NCI-H748 treated with DMSO at 0.1 percent for 48 hours (cell line): ENCODE measurements at places on chromosomes 12 and 14.
A peak's percentile ranks its signal among the peaks of the same experiment; 100 is the strongest.

- peak; percentile 11 for DNase-seq
Measured at GRCh38 chr12:94545935-94546771, 86.5 kb upstream of the CEP83 start.

- peak; percentile 48 for DNase-seq
Measured at GRCh38 chr14:33848706-33849454, 102.0 kb downstream of the EGLN3 start.

DNA sequence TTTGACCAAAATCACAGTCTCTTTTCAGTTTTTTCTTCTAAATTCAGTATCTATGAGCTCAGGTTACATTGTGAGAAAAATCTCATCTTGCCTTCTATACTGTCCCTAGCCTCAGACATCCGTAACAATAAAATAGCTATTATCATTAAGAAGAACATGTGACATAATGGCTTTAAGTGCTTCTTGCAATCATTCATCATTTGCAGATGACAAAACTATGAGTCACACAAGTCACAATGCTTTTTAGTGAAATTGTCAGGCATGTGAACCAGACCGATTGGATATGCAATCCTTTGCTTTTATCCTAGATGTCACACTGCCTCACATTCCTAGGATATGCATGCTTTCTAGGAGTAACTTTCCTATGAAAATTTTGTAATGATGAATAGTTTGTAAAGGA lies 313.1 kb downstream of the SLC6A15 start:
- peak; percentile 51 for DNase-seq

DNA sequence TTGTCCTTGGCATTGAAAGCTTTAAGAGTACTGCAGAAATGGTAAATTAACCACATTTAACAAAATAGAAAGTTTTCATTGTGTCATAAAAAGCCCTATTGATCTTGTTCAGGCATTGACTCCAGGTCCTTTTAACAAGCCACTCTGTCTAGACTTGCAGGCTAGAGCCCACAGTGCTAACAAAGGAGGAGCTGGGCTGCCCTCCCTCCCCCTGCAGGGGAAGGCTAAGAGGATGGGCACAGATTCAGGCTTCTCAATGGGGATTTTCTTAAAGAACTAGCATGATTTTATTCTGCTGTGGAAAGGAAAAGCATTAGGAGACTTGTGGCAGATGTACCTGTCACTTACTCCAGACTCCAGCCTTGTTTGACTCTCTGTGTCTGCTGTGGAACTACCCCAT lies 463.6 kb downstream of the NRXN3 start:
- DNase-seq, result no peak

DNA sequence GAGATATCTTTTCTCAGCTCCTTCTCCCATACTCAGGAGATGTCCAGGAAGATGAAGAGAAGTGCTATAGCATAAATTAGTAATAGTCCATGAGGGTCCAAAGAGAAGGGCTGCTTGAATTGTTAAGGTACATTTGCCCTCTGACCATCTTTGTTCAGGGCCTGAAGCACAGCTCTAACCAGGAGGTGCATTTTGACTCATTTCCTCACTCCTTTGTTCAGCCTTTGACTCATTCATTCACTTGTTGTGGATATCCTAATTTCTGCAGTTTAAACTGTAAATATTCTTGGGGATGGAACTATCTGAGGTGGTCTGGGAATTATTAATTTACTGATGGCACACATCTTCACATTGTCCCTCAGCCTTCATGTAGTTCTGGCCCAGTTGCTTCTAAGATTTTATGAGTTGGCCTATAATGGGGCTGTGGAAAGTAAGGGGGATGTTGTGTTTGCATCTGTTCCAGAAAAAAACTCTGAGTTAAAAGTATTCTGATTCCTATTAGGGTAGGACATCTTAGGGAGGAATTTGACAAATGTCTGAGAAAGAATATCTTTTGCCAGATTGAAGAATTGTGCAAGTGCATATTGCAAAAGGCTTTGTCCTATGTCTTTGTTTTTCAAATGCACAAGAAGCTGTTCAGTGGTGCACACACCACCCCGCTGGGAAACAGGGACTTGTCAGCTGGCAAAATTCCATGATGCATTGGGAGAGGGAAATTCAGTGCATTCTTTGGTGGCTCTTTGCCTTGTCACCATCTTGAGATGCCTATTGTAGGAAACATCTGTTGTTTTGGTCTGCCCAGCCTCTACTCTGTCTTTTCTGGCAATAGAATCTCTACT lies 22.1 kb downstream of the SMOC1 start:
- DNase-seq, result no peak

- DNase-seq, result no peak
Measured at GRCh38 chr12:3837049-3837448, 36.1 kb downstream of the PARP11 start.
